ENCODE measurements at places on chromosomes 12 and 14. TPM values are rescaled to one million over a fixed set of nuclear protein-coding genes. Genes with fewer than 3 reads are reported as not detected.

ZC2HC1C gene
- 7.5 TPM for total RNA-seq

HOXC9 gene
- total RNA-seq: not detected

GRCh38 chr12:123971770-123972456, 718 bp downstream of the CCDC92 start:
- H3K4me3 ChIP-seq: peak overlapping the region; percentile 98
- peak; percentile 49 for DNase-seq
- peaks cover 22% of the 10 kb centered on the region for H3K4me1 ChIP-seq
- peak overlapping the region; percentile 100 for H3K27ac ChIP-seq

PLEK2 gene
- total RNA-seq: 5.2 TPM

DNA sequence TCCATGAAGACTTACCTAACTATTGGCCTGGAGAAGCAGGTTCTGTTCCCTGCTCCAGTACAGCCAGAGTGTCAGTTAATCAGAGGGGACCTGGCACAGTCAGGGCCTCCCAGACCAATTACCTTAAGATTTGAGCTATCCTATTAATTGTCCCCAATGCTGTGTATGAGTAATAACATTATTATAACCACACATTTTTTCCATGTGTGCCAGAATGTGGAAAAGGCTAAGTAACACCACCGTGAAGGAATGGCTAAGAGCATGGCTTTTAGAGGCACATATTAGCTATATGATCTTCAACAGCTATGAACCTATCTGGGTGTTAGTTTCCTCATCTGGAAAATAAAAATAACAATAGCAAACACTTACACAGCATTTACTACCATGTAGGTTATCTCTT, 111.1 kb upstream of the RAP1B start:
- no peaks in the 10 kb centered on the region for H3K4me1 ChIP-seq
- no peaks in the 10 kb centered on the region for H3K27me3 ChIP-seq
- no peaks in the 10 kb centered on the region for H3K36me3 ChIP-seq
- no peak for DNase-seq
- no peak overlapping the region for H3K4me3 ChIP-seq

DNA sequence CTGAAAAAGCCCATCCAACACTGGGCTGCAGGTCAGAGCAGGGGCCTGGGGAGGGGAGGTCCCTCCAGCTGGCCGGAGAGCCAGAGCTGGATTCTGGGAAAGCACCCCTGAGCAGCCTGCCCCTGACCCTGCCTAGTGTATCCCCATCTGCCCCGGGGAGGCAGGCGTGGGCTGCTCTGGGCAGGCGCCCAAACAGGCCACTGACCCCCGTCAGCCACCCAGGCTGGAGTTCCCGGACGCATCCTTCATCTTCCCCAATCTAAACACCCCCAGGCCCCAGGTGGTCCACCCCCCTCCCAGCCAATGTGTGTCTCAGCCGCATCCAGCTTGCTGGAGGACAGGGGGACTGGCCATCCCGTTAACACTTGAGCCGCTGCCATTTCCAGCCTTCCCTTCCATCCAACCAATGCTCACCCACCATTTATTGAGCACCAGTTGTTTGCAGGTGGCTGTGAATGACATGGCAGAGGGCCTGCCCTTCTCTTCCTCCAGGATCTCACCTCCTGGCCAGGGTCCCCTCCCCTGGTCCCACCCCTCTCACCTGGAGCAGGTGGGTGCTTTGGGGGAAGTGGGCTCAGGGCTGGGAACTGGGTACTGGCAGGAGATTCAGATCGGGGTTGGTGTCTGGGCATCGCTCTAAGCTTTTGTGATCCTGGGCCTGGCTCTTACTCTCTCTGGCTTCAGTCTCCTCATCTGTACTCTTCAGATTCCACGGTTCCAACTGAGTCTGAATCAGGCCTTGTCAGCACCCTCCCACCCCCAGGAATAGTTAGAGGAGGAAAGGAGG, 743 bp upstream of the DTX1 start:
- DNase-seq: no peak
- H3K4me1 ChIP-seq: peaks cover 13% of the 10 kb centered on the region
- H3K36me3 ChIP-seq: no peaks in the 10 kb centered on the region
- H3K27me3 ChIP-seq: peaks cover 48% of the 10 kb centered on the region
- H3K27ac ChIP-seq: no peak overlapping the region

GPR135 gene
- not detected for total RNA-seq

TNFAIP2 gene
- total RNA-seq: 25.1 TPM

DNA sequence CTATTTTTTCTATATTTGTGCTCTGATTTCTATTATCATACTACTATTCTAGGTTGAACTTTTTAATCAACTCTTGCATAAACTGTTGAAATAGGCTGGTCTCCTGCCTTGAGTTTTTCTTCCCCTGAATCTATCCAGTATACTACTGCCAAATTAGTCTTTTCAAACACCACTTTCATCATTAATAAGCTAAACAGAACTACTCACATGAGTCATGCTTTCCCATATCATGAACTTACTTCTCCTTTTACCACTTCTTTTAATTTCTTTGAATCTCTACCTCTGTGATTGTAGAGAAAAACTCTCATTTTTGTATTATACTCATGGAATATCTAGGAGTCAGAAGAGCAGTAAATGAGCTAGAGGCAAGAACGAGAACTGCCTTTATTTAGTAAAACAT, 340.3 kb upstream of the PDE3A start:
- no peak overlapping the region for H3K27ac ChIP-seq
- no peaks in the 10 kb centered on the region for H3K27me3 ChIP-seq

ENDOU gene
- not detected for total RNA-seq

- H3K36me3 ChIP-seq: no peaks in the 10 kb centered on the region
- no peaks in the 10 kb centered on the region for H3K27me3 ChIP-seq
- no peak overlapping the region for H3K4me3 ChIP-seq
- H3K4me1 ChIP-seq: peaks cover 11% of the 10 kb centered on the region
- no peak overlapping the region for H3K27ac ChIP-seq
Observed at GRCh38 chr12:14214495-14214894, 151.0 kb upstream of the ATF7IP start.

HCFC2 gene
- total RNA-seq: 21.0 TPM

MANSC4 gene
- not detected for total RNA-seq

- no peak overlapping the region for H3K4me3 ChIP-seq
- no peaks in the 10 kb centered on the region for H3K36me3 ChIP-seq
- no peak for DNase-seq
- H3K4me1 ChIP-seq: peaks cover under 1% of the 10 kb centered on the region
- no peak overlapping the region for H3K27ac ChIP-seq
Observed at GRCh38 chr12:109567296-109567695, 6.0 kb downstream of the MMAB start.

GRCh38 chr12:78236264-78236663, 405.6 kb downstream of the NAV3 start:
- no peaks in the 10 kb centered on the region for H3K4me1 ChIP-seq
- no peaks in the 10 kb centered on the region for H3K36me3 ChIP-seq
- no peaks in the 10 kb centered on the region for H3K27me3 ChIP-seq

SP1 gene
- 56.1 TPM for total RNA-seq

GRCh38 chr12:121184425-121184824, 25.5 kb upstream of the P2RX4 start:
- DNase-seq: no peak
- H3K4me1 ChIP-seq: no peaks in the 10 kb centered on the region
- H3K36me3 ChIP-seq: no peaks in the 10 kb centered on the region
- H3K27ac ChIP-seq: no peak overlapping the region
- H3K27me3 ChIP-seq: no peaks in the 10 kb centered on the region
- H3K4me3 ChIP-seq: no peak overlapping the region

GRCh38 chr14:73461478-73462047, 3.2 kb upstream of the NUMB start:
- peaks cover 84% of the 10 kb centered on the region for H3K4me1 ChIP-seq
- H3K36me3 ChIP-seq: no peaks in the 10 kb centered on the region
- no peaks in the 10 kb centered on the region for H3K27me3 ChIP-seq
- no peak overlapping the region for H3K4me3 ChIP-seq
- no peak for DNase-seq

- no peak overlapping the region for H3K27ac ChIP-seq
- no peak for DNase-seq
- no peaks in the 10 kb centered on the region for H3K36me3 ChIP-seq
Observed at GRCh38 chr12:123522164-123522563, 11.4 kb downstream of the RILPL1 start.

DNA sequence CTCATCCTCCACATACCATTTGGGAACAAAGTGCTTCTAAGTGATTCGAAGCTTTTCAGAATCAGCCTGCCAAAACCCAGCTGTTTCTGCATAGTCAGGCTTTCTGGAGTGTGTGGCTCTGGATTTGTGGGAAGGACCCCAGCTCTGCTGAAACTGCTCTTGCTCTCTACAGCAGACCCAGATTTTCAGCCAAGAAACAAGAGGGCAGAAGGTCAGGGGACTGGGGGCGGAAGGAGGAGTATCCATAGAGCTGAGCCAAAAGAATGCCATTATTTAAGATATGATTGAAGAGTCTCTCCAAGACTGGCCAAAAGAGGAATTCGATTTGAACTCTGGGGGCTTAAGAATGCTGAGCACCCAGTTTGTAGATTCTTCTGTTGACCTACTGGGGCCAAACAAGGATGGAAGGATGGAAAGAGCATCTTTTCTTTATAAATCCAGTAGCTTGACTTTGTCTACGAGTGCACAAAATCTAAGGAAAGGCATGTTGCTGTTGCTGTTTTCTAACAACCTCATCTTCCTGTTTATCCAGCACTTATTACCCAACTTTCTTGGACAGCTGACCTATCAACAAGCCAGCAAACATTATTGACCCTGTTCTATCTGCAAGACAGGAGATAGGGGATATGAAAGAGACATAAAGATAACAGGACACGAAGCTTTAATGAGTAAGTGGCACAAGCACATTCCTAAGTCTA, 29.2 kb downstream of the FBLN5 start:
- no peaks in the 10 kb centered on the region for H3K36me3 ChIP-seq
- peaks cover 4% of the 10 kb centered on the region for H3K4me1 ChIP-seq
- H3K27me3 ChIP-seq: no peaks in the 10 kb centered on the region
- H3K27ac ChIP-seq: peak overlapping the region; percentile 69
- no peak overlapping the region for H3K4me3 ChIP-seq

RPS6KL1 gene
- not detected for total RNA-seq

DNA sequence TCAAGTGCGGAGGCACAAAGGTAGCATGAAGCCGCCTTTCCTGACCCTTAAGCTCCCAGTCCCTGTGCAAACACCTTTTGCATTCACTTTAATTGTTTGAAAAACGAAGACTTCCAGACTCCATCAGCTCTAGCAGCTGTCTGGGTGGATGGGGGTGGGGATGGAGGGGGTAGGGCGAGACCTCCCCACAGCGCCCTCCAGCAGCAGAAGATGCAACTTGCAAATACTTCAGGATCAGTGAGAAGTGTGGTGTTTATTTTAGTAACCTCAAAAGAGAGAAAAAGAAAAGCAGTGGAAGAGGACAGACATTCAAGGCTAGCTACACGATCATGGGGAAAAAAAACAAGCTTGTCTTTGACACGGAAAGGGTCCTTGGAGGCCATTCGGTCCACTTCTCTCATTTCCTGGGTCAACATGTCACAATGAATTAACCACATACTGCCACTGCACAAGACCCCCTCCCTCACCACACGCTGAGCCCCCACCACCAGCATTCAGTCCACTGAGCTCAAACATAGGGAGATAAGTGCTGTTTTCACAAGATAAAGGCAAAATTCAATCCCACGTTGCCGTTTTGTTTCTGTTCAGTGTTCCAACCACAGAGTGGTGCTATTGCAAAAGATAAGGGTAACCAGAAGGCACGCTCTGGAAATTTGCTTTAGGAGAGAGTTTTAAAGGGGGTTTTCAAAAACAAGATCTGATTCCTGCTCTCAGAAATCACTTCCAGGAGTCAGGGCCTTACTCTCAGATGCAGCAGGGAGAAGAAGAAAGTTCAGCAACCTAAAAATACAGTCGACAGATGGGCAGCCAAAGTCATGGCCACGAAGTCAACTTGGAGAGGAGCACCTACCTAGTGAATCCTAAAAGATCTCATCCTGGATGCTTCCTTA, 3.3 kb upstream of the NTF3 start:
- DNase-seq: no peak
- H3K4me3 ChIP-seq: no peak overlapping the region
- no peaks in the 10 kb centered on the region for H3K36me3 ChIP-seq
- peaks cover 18% of the 10 kb centered on the region for H3K4me1 ChIP-seq
- H3K27ac ChIP-seq: no peak overlapping the region

UNG gene
- 6.7 TPM for total RNA-seq

DAO gene
- not detected for total RNA-seq

DNA sequence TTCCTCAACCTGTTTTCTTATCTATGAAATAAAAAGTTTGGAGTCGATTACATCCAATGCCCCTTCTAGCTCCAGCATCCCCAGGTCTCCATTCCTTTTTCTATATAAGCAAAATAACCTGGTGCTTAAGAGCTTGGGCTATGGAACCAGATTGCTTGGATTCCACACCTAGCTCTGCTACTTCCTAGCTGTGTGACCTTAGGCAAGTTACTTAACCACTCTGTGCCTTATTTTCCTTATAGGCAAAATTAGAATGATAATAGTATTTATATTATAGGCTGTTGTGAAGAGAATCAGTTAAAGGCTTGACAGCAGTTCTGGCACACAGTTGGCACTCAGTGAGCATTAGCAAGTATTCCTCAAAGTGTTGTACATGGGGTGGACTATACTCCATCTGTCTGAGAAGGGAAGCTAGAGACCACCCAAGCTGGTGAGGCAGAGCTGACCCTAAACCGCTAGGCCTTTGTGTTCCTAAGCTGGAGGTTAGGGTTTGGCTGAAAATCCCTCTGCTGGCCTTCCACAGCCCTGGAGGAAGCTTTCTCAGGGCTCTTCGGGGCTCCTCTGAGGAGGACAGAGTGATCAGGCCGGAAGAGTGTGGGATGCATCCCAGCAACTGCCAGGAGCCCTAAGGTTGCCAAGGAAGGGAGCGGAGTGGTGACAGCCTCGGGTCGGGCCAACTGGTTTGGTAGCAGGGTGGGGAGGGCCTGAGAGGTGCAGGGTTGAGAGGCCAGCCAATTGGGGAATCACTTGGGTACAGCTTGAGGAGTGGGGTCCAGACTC, 6.0 kb upstream of the KRT4 start:
- DNase-seq: no peak
- H3K36me3 ChIP-seq: no peaks in the 10 kb centered on the region
- no peaks in the 10 kb centered on the region for H3K4me1 ChIP-seq
- H3K4me3 ChIP-seq: no peak overlapping the region
- no peak overlapping the region for H3K27ac ChIP-seq
- peaks cover 10% of the 10 kb centered on the region for H3K27me3 ChIP-seq

DNA sequence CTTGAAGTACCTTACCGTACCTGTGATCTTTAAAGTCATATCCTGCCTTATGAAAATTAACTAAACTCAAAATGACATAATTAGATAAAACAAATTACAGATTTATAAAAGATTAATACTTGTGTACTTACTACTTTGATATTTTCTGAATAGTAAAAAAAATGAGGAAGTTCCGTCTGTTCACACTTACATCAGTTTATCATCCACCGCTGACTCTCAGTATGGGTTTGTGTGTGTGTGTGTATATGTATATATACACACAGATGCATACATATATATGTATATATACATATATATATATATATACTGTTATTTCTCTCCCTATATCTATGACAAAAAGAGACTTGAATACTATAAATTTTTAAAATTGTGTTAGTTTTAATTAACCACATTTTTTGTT, 65.0 kb upstream of the MON2 start:
- no peaks in the 10 kb centered on the region for H3K4me1 ChIP-seq
- H3K27ac ChIP-seq: no peak overlapping the region
- peaks cover 1% of the 10 kb centered on the region for H3K36me3 ChIP-seq
- no peak for DNase-seq
- H3K4me3 ChIP-seq: no peak overlapping the region

Data from transverse colon (tissue), 4 donors.